Posterior cingulate gyrus (tissue), 11 donors: ENCODE measurements at places on chromosomes 1 and 21.

GRCh38 chr1:52296345-52296744 lies 69.7 kb downstream of the CC2D1B start:
- no peak for DNase-seq

- no peak for DNase-seq
These were observed 89.9 kb downstream of the RAVER2 start for GRCh38 chr1:64834734-64835133.

- no peak for DNase-seq
These were observed 57.0 kb upstream of the RAVER2 start for GRCh38 chr1:64687725-64688327.

DNA sequence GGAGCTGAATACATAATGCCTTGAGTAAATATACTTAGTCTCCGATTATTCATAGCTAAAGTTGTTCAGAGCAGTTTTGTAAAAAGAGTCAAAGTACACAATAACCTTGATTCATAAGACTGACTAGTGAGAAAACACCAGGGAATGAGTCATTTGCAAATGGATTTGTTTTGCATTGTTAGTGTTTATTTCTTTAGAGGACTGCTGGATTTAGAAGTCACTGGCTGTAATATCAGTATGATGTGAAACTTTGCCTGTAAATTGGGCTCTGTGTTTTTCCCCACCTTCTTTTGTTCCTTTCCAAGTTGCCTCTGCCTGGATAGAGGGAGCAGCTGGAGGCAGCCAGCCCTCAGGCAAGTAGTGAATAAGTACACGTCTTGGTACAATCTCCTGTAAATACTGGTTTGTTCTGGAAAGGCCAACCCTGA lies 474.7 kb downstream of the NUF2 start:
- DNase-seq, result peak; percentile 62

- no peak for DNase-seq
These were observed 178.8 kb downstream of the NR5A2 start for GRCh38 chr1:200206340-200206739.

GRCh38 chr1:78437396-78437795 lies 53.4 kb upstream of the PTGFR start:
- no peak for DNase-seq

- DNase-seq, result no peak
These were observed 115.9 kb downstream of the OMA1 start for GRCh38 chr1:58430421-58431275.

DNA sequence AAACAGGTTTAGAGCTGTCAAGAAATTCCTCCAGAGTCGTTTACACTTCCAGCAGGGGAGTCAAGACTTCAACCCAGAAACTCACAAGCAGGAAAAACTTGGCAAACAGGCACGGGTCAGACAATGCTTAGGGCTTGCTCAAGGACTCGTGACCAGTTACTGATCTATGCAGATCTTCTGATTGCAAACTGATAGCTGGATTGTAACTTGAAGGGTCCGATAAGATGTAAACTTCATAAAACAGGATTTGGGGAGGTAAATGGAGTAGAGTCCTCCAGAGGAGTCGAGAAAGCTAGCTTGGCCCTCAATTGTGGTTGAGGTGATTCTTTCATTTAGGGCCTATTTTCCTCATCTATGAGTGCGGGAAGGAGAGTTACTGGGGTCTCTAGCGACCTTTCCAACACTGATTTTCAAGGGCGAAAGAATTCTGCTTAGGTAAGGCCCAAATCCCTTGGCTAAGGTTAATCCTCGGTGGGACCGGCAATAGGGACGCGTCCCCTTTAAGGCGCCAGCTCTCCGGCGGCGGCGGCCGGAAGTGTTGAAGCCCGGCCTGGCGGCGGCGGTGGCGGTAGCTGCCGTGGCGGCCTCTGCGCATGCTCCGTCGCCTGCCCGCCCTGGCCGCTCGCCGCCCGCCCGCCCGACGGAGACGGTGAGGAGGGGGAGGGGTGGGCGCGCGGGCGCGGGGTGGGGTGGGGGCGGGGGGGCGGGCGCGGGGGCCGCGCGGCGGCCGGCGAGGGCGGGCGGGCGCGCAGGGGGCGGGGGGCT lies at the start of gene GMEB1:
Gene GMEB1, plus strand, starts transcription at position 594 of the 765 bp plus-strand sequence. CDS start 14,829 bp downstream, outside the sequence.
- peak; percentile 98 for DNase-seq

DNA sequence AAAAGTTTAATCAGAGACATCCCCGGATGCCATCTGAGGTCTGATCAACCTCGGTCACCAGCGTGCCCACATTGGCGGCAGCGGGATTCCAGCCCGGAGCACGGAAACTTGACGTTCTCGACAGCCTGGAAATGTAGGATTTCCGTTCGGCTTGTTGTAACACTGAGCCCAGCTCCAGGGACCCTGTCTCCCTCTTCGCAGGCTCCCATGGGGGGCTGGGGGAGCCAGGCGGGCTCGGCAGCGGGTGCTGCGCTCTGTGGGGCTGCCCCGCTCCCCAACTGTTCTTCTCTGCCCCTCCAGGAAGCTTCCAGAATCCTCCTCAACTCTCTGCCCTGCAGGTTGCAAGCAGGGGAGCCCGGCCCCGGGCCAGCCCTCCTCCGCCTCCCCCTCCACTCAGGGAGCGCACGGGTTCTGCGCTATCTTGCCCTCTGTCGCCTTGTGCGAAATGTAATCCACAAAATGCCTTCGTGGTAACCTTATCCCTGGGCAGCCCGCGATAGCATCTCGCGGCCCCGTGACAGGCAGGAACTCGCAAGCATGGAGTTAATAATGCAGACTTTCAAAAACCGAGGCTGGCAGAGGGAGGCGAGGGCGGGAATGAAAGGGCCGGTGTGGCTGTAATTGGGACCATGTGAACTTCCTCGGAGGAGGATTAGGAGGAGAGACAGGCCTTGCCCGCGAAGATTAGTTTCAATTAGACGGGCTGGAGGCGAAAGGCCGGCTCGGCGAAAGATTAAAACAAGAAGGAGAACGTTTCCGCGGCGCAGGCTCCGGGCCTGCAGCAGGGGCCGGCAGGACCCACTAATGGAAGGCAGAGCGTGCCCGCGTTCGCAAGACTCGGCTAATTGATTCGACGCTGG lies 53.9 kb upstream of the TTC34 start:
- DNase-seq, result no peak

DNA sequence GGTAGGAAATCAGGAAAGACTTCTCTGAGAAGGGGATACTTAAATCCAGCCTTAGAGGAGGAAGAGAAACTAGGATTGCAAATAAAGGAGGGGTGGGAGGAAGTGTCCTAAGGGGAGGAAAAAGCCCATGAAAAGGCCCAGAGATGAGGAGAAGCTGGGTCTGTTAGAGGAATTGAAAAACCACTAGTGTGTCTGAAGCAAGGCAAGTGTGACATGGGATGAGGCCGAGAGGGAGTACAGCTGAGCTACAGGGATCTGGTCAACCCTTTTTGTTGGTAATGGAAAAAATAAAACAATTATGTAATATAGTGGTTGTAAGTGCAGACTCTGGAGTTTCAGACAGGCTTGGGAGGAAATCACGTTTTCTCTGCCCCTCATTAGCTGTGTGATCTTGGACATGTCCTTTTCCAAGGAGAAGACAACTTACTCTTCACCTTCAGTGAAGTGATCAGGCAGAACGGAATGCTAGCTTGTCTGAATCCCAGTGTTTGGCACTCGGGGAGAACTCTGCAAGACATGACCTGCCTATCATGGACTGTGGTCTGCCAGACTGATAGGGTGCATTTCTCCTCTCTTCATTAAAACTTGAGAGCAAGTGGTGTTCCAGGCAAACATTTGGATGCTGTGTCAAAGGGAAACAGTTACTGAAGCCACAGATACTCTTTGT lies 7.4 kb upstream of the S100A10 start:
- DNase-seq, result no peak

DNA sequence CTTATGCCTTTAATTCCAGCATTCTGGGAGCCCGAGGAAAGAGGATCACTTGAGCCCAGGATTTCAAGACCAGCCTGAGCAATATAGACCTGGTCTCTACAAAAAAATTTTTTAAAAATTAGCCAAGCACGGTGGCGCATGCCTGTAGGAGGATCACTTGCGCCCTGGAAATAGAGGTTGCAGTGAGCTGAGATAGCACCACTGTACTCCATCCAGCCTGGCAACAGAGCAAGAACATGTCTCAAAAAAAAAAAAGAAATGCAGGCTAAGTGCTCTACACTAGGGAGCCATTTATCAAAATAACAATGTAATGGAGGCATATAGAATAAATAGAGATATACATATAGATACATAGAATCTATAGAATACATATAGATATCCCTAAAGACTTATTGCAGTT lies 23.3 kb downstream of the CEPT1 start:
- DNase-seq, result no peak

DNA sequence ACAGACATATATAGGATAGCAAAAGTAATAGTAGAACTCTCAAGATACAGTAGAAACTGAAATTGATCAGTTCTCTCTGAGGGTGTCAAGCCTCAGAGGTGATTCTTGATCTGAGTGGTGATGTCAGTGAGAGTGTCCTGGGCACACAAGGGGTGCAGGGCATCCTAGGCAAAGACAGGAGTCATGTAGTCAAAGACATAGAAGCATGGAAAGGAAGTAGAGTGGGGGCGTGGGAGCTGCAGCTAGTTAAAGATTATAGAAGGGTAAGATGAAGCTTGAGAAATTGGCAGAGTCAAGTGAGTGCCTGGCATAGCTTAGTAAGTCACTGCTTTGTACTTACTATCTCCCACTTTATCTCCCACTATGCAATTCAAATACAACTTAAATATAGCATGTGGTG lies 22.8 kb downstream of the CDC7 start:
- no peak for DNase-seq

DNA sequence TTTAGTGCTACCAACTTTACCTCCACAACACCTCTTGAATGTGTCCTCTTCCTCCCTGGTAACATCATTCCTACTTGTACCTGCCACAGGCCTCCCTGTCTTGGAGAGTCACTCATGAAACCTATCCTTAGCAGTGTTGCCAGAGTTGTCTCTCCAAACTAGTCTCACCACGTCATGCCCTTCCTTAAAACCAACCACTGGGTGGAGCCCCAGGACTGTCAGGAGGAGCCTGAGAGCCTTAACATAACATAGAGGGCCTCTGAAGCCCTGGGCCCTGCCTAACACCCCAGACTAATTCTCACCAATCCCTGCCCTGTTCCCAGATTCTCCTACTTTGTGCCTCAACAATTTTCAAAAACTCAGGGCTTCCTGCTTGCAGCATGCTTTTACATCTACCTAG lies 65.3 kb downstream of the ZNF697 start:
- DNase-seq, result peak; percentile 90

DNA sequence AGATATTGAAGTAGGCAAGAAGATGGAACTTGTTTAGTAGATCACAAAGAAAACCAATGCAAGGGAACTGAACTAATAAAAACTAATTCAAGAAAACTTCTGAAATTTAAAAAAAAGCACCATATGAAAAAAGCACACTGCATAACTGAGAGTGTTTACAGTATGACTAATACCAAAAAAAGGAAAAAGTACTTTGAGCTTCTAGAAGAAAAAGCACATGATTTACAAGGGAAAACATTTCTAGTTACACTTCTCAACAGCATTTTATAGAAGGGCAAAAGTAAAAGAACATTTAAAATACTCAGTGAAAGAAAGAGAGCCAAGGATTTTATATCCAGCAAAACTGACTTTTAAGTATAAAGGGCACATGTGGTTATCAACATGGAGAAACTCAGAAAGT lies 233.6 kb downstream of the RPS6KC1 start:
- no peak for DNase-seq

GRCh38 chr21:45871616-45872236 lies 109.8 kb upstream of the COL6A1 start:
- no peak for DNase-seq

- no peak for DNase-seq
These were observed 90.9 kb downstream of the SH3GLB1 start for GRCh38 chr1:86795316-86795715.

DNA sequence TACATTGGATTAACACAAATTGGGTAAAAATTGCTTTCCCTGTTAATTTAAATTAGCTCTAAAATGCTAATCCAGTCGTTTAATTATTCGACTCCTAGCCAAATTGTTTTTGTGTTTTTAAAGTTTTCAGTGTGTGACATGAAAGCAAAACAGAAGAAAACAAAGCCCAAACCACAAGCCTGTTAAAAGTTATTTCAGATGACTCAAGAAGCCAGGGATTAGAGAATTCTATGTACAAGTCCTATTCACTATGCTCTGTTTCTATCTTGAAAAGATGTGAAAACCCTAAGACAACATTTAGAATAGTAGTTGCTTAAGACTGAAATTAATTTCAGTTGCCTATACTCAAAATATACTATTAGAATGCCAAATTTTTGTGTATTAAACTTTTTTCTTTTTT lies 294.8 kb upstream of the ADAMTS5 start:
- DNase-seq, result no peak

GRCh38 chr1:8349961-8350360 lies 32.0 kb downstream of the SLC45A1 start:
- DNase-seq, result peak; percentile 76

- no peak for DNase-seq
These were observed 8.1 kb downstream of the POFUT2 start for GRCh38 chr21:45279446-45280177.

GRCh38 chr1:118254491-118255425 lies 69.7 kb upstream of the SPAG17 start:
- no peak for DNase-seq

DNA sequence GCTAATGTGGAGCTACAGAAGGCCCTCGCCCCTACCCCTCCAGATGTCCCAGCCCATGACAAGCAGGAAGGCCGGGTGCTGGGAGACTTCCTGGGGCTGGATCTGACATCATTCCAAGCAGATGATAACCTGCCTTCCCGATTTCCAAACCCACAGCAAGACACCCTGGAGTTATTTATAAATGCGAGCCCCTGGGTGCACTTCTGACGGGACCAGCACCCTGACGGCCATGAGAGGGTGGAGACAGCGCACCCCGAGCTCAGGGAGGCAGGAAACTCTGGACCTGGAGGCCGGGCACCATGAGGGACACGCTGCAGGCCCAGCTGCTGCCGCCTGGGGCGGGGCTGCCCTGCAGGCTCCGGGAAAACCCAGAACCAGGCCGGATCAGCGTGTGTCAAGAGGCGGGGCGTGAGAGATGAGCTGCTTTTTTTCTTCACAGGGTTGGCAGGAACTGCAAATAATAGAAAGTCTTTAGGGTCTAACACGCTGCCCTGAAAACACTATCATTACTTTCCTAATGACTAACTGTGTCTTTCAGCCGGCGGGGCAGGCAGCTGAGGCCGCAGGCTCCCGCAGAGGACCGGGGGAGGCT lies 2.5 kb upstream of the PCBP3 start:
- no peak for DNase-seq
